ENCODE measurements at places on chromosomes 4 and X. TPM values are rescaled to one million over a fixed set of nuclear protein-coding genes. Genes with fewer than 3 reads are reported as not detected.

DNA sequence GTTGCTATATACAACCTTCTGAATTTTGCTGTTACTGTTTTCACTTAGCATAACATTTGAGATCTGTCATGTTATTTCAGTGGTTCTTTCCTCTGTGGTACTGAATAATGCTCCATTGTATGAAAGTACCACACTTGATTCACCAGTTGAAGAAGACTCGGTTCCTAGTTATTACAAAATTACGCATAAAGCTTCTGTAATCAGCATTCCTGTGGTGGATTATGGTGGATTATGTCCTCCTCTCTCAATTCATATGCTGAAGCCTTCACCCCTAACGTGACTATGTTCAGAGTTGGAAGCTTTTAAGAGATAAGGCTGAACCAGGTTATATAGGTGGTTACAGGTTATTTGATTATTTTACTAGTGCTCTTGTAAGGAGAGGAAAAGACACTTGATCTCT, 2143.5 kb upstream of the AGA start:
- no peak for DNase-seq

GRCh38 chr4:126958482-126958881, 674.3 kb upstream of the INTU start:
- no peak for DNase-seq

The PHKA1 gene
- 39.4 TPM for total RNA-seq

DNA sequence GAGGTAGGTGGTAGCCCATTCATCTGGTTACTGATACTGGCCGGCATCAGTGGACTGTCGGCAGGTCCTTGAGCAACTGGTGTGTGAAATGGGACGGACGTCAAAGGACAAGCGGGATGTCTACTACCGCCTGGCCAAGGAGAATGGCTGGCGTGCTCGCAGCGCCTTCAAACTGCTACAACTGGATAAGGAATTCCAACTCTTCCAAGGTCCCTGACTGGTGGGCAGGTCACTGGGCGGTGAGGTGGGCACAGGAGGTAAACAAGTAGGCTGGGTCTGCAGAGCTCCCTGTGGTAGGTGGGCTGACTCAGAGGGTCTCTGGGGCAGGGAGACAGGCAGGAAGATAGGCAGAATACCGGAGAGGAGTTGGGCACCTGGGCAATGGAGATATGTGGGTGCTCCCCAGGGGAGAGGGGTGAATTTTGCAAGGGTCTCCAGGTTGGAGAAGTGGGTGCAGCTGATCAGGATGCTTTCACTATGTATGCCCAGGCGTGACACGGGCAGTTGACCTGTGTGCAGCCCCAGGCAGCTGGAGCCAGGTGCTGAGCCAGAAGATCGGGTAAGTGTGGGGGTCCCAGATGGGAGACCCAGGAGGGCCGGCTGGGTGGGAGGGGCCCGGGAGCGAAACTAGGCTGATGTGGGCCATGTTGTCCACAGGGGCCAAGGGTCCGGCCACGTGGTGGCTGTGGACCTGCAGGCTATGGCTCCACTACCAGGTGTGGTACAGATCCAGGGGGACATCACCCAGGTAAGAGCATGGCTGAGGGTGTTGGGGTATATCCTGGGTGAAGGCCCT, 2.2 kb downstream of the FTSJ1 start:
- no peak for DNase-seq

The ZC4H2 gene
- total RNA-seq, result 1.3 TPM

GRCh38 chr4:46316215-46316614, 73.7 kb downstream of the GABRA2 start:
- DNase-seq, result no peak

DNA sequence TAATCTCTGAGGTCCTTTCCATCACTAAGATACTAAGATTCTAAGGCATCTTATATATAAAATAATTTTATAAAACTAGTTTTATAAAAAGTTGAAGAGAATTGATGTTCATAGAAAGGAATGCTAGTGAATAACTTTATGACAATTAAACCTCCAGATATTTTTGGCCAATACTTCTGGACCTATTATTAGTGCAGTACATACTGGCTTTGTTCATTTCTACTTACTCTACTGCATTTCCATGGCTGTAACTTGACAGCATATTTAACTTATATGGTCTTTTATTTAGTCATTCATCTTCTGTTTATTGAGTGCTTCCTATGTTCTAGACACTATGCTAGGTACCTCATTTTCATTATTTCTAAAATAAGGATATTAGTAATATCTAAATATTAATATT, 6.8 kb upstream of the USP53 start:
- no peak for DNase-seq

The HS3ST1 gene
- total RNA-seq, result 0.43 TPM

The WDR17 gene
- total RNA-seq, result 0.48 TPM

DNA sequence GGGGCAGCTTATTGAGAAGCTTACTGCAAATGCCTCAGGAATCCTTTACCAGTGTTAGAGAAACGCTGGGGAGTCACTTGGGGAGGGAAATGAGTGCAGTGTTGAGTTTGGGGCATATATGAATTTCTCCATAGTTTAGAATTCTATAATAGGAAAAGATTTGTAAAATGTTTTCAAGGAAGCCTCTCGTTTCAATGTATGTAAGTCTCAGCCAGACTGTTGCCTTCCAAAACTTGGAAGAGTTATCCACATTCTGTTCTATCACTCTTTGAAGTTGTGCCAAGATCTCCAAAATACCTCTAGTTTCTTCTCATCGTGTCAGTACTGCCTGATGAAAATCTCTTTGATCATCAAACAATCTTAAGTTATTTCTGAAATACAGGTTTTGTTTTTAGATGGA, 565 bp upstream of the LRCH2 start:
- DNase-seq, result no peak

- peak; percentile 31 for DNase-seq
Measured at GRCh38 chr4:145935253-145936141, 3.1 kb downstream of the ZNF827 start.

DNA sequence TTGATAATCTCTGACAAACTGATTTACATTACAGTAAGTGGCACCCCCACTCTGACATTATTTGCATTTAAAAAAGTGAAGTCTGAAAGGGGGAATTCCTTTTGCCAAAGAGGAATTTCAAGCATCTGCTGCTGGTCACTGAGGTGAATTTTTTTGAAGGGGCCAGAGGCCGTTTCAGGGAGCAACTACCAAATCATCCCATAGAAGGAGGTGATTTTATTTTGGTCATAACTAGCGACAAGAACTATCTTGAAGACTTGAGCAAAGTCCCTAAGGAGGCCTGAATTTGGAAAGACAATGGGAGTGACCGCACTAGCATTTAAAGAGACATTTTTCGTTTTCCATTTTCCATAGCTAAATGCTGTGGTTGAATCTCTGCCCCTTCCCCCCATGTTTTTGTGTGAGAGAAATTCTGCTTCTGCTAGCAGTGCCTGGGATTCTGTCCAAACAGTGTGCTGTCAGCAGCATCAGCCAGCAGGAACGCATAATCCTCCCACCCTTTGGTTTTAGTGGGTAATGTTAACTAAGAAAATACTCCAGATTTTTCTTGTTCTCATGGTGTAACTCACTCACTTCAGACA, 110.1 kb upstream of the MED14 start:
- DNase-seq, result no peak

The COX7B2 gene
- not detected for total RNA-seq

- DNase-seq, result no peak
Measured at GRCh38 chr4:25624616-25625015, 31.0 kb upstream of the SLC34A2 start.

DNA sequence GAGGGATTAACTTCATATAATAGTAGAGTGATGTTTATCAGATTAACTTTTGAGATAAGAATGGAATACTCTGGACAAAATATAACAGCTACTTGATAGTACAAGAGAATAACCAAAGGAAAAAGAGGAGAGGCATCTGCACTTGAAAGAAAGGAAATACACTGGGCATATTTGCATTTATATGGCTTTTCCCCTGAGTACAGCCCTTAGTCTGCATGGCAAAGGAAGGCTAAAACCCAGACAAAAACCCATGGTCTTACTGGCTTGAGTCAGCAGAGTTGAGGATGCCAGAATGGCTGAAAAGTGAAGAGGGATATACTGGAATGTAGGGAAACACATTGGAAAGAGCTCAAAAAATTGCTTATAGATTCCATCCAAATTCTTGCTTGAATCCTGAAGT, 101.6 kb downstream of the COL4A5 start:
- DNase-seq, result no peak

The TKTL2 gene
- not detected for total RNA-seq

DNA sequence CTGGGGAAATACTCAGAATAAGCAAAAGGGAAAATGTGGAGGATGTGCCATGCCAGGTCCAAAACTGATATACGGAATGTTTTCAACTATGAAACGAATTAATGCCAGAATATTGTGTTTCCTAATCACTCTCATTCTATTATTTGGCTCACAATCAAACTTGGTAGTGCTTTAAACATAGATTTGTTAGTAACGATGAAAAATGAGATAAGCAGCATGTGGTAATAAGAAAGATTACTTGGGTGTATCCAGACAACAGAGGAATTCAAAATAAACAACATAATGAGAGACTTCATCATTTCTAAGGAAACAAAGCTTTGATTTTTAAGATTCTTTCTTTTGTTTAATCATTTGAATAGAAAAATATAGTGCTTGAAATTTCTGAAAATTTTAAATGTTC, 237.3 kb downstream of the TACR3 start:
- no peak for DNase-seq

The KLKB1 gene
- total RNA-seq, result not detected

DNA sequence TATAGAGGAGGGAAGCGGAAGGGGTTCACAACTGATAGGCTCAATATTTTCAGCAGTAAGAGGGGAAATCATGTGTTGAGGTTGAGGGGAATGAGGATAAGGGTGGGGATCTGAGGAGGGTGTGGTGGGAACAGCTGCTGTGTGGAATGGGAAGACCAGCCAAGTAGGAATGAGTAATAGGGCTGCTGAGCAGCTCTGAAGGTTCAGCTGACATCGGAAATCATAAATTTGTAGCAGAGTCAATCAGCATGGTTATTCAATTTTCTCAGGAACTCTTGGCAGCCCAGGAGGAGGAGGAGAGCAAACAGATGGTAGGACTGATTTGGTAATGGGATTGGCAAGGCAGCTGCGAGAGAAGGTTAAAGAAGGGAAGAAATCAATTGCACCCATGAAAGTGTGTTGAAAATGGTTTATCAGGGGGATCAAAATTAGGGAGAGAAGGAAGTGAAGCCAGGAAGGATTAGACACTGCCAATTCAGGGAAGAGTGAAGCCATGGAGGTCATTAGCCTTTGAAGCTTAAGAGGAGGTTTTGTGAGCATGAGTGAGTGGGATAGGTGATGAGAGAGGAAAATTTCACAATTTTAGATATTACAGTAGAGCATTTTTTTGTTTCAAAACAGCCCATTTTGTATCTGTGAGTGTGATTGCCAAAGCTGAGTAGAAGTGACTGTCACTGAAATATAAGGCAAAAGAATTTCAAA, 82.6 kb downstream of the PCDH7 start:
- DNase-seq, result no peak

- no peak for DNase-seq
Measured at GRCh38 chr4:168619266-168619631, 122.4 kb downstream of the PALLD start.

DNA sequence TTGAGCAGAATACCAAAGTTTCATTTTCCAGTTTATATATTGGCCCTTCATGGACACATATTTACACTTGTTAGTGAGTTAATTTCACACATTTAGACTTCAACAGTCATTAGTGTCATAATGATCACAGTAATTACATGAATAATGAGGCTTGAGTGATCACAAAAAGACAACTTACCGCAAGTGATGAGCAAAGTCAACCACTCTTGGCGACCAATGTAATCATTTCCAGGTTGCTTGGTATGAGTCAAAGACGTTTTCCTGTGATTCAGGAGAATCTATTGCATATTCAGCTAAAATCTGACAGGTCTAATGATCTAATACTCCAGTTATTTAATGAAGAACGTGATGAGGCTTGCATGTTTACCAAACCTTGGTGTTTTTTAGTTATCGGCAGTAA, 407.9 kb upstream of the TENM3 start:
- DNase-seq, result no peak

The CXCR3 gene
- 0.21 TPM for total RNA-seq

The ASB9 gene
- total RNA-seq, result not detected

DNA sequence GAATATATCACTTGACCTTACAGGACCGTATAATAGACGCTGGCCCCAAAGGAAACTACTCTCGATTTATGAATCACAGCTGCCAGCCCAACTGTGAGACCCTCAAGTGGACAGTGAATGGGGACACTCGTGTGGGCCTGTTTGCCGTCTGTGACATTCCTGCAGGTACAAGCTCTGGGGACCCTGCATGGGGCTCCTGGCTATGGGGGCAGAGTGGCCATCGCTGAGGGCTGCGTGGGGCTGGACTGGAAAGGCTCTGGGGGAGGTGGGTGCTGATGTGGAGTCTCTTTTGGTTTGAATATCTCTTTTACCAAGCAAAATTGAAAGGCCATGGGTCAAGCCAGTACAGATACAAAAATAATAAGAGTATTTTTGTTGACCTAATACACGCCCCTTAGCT, 33.9 kb downstream of the NELFA start:
- DNase-seq, result peak; percentile 10

- no peak for DNase-seq
Measured at GRCh38 chr4:57943682-57944081, 833.5 kb upstream of the IGFBP7 start.

- DNase-seq, result no peak
Measured at GRCh38 chr4:4574792-4575191, 32.9 kb upstream of the STX18 start.

The NSUN7 gene
- total RNA-seq, result not detected

The CXCL5 gene
- total RNA-seq, result 0.52 TPM

- DNase-seq, result no peak
Measured at GRCh38 chr4:151541389-151542071, 132.6 kb downstream of the FHIP1A start.
